ENCODE measurements at places on chromosomes 3 and 15.

DNA sequence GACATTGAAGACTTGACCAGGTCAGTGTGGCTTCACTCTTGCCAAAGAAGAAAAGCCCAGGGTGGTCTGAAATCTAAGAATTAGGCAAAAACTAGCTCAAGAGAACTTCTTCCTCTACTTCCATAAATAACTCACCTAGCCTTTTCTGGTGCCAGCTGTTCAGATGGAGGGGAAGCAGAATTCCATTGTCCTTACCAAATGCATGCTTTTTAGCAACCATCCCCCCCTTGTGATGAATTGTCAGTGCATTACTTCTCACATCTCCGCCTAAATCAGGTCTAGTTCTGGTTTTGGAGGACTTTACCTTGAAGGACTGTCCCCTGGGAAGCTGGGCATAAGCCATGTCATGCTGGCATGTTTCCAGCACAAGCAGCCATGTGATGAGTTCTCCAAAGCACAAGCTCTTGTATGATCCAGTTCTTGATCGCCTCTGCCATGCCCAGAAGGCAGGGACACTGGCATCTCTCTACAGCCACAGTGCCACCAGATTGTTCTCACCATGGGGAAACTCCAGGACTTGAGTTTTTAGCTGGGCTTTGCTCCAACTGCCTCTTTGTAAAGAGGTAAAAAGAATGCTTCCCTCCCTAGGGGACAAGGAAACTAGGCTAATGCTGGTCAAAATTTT is 96.4 kb upstream of the IL12A start:
- peak; percentile 10 for DNase-seq

GRCh38 chr15:54520616-54521015 is 542.4 kb downstream of the UNC13C start:
- no peak for DNase-seq

GRCh38 chr15:65837301-65838294 is 31.7 kb upstream of the RAB11A start:
- DNase-seq = peak; percentile 71

- no peak for DNase-seq
Measured at GRCh38 chr15:40259021-40259420, 20.2 kb downstream of the PAK6 start.

Data from DMS53 (cell line).